HS-27A (cell line): ENCODE measurements at places on chromosomes 12 and 14.
A peak's percentile ranks its signal among the peaks of the same experiment; 100 is the strongest.

- DNase-seq: no peak
These were observed 7.8 kb upstream of the PGF start for GRCh38 chr14:74963178-74963704.

- DNase-seq: no peak
These were observed 166.8 kb downstream of the MYRFL start for GRCh38 chr12:69991690-69992288.

DNA sequence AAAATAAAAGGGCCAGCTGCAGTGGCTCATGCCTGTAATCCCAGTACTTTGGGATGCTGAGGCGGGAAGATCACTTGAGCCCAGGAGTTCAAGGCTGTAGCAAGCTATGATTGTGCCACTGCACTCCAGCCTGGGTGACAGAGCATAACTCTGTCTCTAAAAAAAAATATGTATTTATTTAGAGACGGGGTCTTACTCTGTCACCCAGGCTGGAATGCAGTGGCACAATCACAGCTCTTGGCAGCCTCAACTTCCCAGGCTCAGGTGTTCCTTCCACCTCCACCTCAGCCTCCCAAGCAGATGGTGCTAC lies 179.3 kb upstream of the ATF7IP start:
- no peak for DNase-seq

DNA sequence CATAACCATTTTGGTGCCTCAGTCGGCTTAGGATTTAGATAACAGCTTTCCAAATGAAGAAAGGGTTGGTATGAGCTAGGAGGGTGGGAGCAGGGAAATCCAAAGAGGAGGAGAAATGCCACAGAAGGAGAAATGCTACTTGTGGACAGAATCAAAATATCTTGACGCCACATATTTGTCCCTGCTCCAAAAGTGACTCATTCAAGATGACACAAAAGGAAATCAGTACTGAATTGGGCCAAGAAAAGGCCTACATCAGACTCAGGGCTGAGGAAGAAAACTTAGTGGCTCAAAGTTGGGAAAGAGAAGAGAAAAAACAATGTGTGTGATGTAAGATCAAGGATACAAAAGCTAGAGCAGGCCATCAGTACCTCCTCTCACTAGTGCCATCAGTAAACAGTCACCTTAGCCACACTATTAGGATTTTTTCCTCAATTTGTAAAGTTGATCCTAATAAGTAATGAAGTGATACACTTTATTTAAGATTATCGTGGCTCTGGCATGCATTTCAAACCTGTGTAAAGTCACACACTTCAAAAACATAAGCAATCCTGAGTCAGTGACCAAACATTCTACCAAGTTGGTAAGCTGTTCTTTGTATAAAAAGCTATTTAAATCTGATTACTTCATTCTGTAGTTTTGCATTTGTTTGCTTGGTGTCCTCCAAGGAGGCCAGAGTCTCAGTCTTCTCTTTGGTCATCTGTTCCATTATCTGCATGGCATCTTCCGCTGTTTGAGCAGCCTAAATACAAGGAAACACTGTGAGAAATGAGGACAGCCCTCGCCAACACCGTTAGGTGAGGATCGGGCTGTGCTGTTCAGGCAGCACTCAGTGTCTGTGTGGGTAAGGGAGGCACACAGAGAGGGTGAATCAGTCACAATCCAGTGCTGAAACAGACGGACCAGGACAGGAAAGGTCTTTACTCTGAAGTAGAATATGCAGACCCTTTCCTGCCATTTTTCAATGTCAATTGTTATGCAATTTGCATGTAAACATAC lies 52.6 kb upstream of the VPS33A start:
- DNase-seq: peak; percentile 50

- DNase-seq: no peak
These were observed 221.2 kb upstream of the FLRT2 start for GRCh38 chr14:85308531-85309300.

GRCh38 chr12:53201177-53201541 lies 5.9 kb downstream of the ITGB7 start:
- DNase-seq: no peak

- DNase-seq: no peak
These were observed 21.9 kb downstream of the ANKLE2 start for GRCh38 chr12:132739600-132740312.

- no peak for DNase-seq
These were observed 5.2 kb upstream of the HSP90B1 start for GRCh38 chr12:103924761-103925641.

GRCh38 chr14:69288956-69289705 lies 29.2 kb downstream of the GALNT16 start:
- DNase-seq: no peak

DNA sequence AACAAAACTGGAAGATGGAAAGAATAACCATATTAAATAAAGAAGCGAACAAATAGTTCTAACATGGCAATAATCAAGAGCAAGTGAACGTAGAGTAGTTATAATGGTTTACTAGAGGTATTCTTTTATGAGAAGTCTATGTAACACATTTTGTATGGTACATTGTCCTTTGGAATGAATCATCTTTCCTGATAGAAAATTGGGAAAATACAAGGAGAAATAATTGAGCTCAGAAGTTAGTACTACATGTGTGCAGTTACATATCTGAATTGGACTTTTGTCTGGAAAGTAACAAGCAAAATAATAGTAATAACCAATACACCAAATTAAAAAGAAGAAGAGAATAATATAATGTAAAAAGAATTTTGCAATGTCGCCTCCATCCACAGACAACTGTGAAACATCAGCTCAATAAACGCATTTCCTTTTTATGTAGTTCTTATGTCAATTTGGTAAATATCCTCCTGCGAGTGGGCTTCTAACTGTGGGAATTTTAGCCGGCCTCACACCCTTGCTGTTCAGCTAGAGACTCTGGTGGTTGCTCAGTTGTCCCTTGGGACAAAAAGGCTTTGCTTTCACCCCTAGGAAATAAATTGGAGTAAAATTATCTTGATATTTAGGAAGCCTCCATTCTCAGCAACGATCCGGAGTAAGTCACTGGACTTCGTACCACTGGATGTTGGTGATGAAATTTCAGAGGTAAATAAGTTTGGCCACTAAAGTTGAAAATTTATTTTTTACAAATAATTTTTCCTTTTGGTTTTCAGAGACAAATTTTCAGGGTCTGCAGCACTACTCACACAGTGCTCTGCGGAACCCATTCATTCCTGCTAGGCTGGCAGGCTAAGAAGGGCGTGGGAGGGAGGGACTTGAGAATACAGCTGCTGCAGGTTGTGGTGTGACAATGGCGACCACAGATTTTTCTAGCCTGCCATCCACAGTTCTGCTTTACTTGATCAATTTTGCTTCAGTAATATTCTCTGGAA lies 1.1 kb upstream of the TUBA1A start:
- no peak for DNase-seq
